ENCODE measurements at places on chromosomes 5 and 9. TPM values are rescaled to one million over a fixed set of nuclear protein-coding genes. Genes with fewer than 3 reads are reported as not detected.

- DNase-seq = no peak
These were observed 4.8 kb downstream of the PLK2 start for GRCh38 chr5:58455066-58455465.

GRCh38 chr5:123681061-123681460, 169.1 kb downstream of the CSNK1G3 start:
- no peak for DNase-seq

- DNase-seq = no peak
These were observed 301.2 kb downstream of the TUSC1 start for GRCh38 chr9:25377039-25377438.

DNA sequence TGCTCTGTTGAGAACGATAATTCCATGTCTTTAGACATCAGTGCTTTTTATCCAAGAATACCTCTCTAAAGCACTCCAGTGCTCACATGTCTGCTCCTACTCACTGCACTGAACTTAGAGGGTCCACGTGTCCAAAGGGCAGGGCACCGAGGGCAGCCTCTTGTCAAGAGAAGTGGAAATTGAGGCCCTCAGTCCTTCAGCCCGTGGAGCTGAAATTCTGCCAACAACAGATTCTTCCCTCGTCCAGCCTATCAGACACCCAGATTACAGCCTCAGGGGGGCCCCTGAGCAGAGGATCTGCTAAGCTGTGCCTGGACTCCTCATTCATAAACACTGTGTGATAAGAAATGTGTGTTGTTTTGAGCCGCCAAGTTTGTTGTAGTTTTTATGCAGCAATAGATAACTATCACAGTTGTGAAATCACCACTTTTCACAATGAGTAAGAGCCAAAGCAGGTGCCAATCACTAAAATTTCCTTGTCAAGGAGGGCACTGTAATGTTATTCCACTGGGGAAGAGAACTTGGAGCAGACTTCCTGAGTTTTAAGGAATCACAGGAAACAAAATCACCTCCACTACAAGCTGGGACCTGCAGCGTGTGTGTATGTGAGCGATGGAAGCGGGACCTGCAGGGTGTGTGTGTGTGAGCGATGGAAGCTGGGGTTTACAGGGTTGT, 58.8 kb upstream of the IGFBPL1 start:
- no peak for DNase-seq

DNA sequence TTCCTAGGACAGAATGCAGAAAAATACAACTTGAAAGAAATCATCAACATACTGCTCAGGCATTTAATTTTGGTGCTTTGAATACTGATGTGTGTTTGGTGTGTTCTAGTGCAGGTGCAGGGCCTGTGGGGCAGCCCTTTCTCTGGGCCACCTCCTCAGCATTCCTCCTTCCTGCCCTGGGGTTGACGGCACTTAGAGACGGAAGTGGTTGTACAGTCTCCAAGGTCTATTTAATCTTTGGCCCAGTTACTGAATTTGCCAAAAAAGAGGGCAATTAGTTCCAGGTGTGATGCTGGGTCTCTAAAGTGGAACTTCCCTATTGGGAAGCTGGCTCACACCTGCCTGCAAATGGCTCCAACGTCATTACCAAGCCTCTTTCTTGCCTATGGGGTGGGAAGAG, 269.0 kb downstream of the SH3GL2 start:
- no peak for DNase-seq

DNA sequence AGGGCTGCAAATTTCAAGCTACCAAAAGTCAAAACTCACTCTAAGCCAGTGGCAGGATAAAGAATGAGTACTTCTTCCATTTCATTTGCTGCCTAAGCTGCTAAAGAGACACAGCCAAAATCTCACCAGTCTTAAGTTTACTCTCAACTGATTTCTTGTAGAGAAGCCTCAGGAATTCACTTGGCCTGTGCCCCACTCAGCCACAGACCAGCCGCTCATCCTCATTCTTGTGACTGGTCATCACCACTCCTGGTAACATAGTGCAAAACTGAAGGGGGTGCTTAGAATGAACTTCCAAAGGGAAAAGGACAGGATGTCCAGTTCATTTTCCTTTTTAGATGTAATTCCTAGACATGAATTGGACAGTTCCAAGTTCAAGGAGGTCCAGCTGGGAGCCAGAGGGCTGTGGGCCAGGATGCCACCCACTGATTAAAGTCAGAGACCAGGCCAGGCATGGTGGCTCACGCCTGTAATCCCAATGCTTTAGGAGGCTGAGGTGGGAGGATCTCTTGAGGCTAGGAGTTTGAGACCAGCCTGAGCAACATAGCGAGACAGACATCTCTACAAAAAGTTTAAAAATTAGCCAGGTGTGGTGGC, 72.7 kb upstream of the RANBP3L start:
- no peak for DNase-seq

DNA sequence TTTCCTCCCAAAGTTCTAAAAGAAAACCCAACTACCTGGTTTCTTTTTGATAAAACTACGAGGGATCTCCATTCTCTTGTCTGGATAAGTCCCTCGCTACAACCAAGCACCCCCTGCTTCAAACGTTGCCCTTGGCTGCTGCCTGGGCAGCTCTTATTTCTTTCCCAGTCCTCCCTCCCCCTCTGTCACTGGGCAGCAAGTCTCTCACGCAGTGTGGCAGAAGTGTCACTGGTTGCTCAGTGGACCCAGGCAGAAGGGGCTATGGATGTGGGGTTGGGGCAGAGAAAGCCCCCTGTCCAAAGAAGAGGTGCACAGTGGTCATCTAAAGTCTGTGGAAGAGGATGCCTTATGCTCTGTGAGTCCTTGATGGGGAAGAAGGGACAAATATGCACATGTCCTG, 7.2 kb upstream of the SMIM32 start:
- no peak for DNase-seq

DNA sequence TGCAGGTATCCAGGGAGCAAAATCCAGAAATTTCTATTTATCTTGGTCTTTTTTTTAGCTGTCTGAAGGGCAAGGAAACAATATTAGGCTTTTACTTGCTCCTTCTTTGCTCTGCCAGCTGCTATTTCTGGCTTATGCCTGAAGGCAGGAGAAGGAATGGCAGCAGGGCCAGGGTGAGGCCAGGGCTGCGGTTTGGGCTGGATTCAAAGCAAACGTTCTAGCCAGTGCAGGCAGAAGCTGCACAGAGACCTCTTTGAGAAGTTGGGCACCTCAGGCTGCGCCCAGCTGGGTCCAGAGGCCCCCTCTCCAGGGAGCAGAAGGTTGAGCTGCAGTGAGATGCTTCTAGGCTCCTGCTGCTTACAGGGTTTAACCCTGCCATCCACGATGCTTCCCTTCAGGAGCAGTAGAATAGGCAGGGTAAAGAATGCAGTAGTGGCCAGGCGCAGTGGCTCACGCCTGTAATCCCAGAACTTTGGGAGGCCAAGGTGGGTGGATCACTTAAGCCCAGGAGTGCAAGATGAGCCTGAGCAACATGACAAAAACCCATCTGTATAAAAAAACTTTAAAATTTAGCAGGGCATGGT, 201.2 kb downstream of the ADCY2 start:
- no peak for DNase-seq

GRCh38 chr5:68315679-68316271, 100.2 kb downstream of the PIK3R1 start:
- DNase-seq = peak; percentile 54

GRCh38 chr5:77909237-77909636, 133.1 kb upstream of the TBCA start:
- no peak for DNase-seq

DNA sequence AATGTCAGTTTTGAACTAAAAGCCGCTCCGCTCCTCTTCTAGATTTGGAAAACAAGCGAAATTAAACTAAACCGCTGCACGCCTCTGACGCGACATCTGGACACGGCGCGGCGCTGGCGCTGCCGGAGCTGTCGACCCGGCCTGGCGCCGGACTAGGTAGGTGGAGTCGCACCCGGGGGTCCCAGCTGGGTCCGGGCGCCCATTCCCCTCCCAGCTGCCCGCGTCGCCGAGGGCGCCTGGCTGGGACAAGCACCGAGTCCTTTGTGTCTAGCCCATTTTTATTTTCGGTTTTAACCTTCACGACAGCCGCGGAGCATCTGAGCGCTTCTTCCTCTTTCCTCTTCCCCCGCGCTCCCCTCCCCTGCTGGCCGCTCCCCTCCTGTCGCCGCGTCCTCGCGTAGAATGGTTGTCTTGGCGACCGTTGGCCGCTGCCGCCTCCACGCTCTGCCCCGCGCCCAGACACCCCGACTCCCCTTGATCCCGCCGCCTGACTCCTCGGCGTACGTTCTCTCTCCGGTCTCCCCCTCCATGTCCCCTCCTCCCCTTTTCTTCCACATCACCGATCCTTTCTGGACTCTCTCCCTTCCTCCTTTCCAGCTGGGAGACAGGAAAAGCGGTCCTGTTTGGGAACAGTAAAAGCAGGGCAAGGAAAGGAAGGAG, 545 bp downstream of the CDKN2B-AS1 start:
- peak; percentile 49 for DNase-seq

The NUTM2F gene
- total RNA-seq = not detected

The PHF24 gene
- not detected for total RNA-seq

The TLE1 gene
- total RNA-seq = 3.4 TPM

The PDE6A gene
- not detected for total RNA-seq

The MEIKIN gene
- total RNA-seq = not detected

The MEGF10 gene
- not detected for total RNA-seq

The PCDHB1 gene
- total RNA-seq = not detected

The PDLIM7 gene
- 5.2 TPM for total RNA-seq
